ENCODE measurements at places on chromosomes 7 and 10.

DNA sequence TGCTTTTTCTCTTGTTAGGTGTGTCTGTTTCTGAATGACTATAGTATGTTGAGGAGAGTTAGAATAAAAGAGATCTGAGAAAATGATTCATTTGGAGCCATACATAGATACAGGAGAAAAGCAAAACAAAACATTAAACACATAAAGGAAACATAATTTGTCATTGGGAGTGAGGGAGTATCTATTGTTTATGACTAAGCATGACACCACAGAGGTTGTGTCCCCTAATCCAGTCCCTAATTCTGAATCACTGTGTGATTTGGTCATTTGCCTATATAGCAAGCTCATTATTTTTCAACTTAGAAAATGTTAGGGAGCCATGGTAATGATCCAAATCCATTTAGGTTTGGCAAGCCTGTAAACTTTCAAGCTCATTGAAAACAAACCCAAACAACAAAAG lies 132.3 kb upstream of the BMPER start:
- no peak for DNase-seq

DNA sequence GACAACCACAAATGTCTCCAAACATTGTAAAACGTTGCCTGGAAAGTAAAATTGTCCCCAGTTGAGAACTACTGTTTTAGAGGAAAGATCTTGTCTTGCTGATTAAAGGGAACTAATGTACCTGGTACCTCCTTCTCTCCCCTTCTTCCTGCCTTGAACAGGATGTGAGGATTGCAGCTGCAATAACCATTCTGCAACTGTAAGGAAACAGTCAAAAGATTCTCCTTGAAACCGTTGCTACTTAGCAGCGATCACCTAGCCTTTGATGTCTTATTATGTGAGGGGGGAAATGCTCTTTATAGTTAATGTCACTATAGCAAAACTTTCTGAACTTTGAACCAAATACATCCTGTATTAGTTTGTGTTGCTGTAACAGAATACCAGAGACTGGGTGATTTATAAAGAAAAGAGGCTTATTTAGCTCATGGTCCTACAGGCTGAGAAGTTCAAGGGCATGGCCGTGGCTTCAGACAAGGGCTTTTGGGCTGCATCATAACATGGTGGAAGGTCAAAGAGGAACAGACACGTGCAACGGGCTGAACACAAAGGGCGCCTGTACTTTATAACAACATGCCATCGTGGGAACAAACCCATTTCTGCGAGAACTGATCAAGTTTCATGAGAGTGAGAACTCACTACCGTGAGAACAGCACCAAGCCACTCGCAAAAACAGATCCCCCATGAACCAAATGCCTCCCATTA lies 54.2 kb upstream of the PARD3 start:
- DNase-seq, result no peak

GRCh38 chr7:17046666-17047065 lies 164.9 kb upstream of the AGR3 start:
- no peak for DNase-seq

DNA sequence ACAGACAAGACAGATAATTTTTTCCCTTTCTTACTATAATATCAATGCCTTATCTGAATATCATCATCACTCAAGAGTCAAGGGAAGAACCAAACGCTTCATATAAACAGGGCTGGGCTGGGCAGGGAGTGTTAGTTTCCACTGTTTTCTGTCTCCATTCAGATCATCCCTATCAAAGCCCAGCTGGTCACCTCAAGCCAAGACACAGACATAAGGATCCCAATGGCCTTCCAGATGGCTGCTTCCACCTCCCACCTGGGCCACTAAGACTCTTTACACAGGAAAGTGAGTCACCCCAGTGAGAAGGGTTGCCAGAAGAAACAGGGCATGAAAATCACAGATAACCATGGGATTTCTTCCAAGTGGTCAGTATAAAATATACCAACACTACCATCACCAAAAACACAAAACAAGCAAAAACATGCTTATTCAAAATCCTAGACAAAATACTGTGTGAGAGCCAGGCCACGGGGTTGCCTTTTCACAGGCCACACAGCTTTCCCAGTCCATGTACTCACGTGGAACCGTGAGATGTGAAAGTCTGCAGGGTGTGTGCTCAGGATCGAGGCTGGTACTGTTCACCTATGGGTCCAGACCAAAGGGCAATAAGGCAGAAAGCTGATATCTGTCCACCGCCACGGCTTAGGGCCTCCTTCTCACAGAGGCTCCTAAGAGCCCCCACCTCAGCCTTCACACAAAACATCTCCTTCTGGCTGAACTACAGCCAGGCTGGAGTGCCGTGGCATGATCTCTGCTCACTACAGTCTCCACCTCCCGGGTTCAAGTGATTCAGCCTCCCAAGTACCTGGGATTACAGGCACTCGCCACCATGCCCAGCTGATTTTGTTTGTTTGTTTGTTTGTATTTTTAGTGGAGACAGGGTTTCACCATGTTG lies 5.7 kb downstream of the PRSS1 start:
- DNase-seq, result no peak

GRCh38 chr7:151168003-151168786 lies 701 bp upstream of the GBX1 start:
- no peak for DNase-seq

GRCh38 chr7:157793087-157793353 lies 456.2 kb downstream of the DNAJB6 start:
- DNase-seq, result no peak

GRCh38 chr10:122877264-122877663 lies 2.1 kb downstream of the FAM24B start:
- DNase-seq, result no peak

- DNase-seq, result peak; percentile 91
Measured at GRCh38 chr10:50325449-50326171, 74.3 kb upstream of the ASAH2 start.

- DNase-seq, result no peak
Measured at GRCh38 chr7:111911166-111911961, 294.8 kb downstream of the DOCK4 start.

Measured in AG04450 (cell line).